IPS DF 6.9 (cell line): ENCODE measurements at places on chromosomes 4 and X.
A peak's percentile ranks its signal among the peaks of the same experiment; 100 is the strongest.

- no peaks in the 10 kb centered on the region for H3K27me3 ChIP-seq
- no peak overlapping the region for H3K27ac ChIP-seq
- no peaks in the 10 kb centered on the region for H3K4me1 ChIP-seq
- no peak overlapping the region for H3K4me3 ChIP-seq
Observed at GRCh38 chrX:148049441-148049840, 68.3 kb downstream of the FMR1NB start.

GRCh38 chrX:45515262-45516215 is 314.9 kb upstream of the DIPK2B start:
- no peaks in the 10 kb centered on the region for H3K27me3 ChIP-seq
- H3K36me3 ChIP-seq = no peaks in the 10 kb centered on the region
- no peak overlapping the region for H3K27ac ChIP-seq
- no peaks in the 10 kb centered on the region for H3K4me1 ChIP-seq
- DNase-seq = no peak

- no peak overlapping the region for H3K27ac ChIP-seq
- H3K4me3 ChIP-seq = no peak overlapping the region
- no peaks in the 10 kb centered on the region for H3K4me1 ChIP-seq
- no peak for DNase-seq
- no peaks in the 10 kb centered on the region for H3K36me3 ChIP-seq
Observed at GRCh38 chr4:168264903-168265302, 53.6 kb downstream of the DDX60 start.

DNA sequence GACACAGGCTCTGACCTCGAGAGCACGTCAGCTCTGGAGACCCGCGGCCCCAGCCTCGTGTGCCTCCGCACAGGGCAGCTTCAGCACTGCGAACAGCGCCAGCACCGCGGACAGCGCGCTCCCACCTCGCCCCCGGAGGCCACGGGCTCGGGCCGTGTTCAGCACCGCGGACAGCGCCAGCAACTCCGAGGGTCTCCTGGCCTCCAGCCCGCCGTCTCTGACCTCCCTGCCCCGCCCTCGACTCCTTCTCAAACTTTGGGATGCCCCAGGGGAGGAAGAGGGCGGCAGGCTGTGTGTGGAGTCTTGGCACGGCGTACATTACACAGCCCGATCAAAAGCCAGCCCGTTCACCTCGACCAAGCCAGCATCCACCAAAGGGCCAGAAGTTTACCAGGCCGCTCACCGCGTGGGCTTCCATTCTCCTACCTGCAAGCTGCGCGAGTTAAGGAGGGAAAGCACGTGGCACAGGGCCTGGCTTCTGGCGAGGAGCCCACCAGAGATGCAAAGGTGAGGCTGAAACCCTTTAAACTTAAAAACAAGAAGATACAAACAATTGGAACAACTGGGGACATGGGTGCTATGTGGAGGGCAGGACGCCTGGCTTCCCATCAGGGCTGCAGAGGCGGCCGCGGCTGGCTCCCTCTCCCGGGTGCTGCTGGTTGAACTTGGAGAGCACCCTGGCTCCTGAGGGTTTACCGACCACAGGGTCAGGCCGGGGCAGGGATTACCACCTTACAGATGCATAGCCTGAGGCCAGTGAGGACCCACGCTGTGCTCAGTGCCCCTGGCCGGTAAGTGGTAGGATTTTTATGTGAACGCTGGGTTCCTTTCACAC is 4.5 kb upstream of the NKX1-1 start:
- peak; percentile 64 for DNase-seq
- peaks cover 41% of the 10 kb centered on the region for H3K27me3 ChIP-seq
- H3K4me3 ChIP-seq = no peak overlapping the region
- no peak overlapping the region for H3K27ac ChIP-seq

DNA sequence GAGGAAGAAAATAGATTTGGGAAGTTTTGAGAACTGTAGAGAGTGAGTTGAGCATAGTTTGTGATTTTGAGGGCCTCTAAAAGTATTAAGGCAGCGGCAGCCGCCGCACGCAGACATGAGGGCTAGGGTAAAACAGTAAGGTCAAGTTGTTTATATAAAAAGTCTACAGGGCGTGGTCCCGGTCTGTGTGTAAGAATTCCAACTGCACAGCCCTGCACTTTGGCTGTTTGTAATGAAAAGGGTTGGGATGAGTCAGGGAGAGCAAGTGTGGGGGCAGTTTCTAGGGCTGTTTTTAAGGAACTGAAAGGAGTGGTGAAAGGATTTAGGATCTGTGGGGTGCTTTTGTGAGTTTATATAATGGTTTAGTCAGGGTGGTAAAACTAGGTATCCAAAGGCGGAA is 55.0 kb downstream of the BEX3 start:
- no peaks in the 10 kb centered on the region for H3K4me1 ChIP-seq
- H3K4me3 ChIP-seq = no peak overlapping the region
- no peaks in the 10 kb centered on the region for H3K27me3 ChIP-seq
